ENCODE measurements at places on chromosomes 13 and 19.
A peak's percentile ranks its signal among the peaks of the same experiment; 100 is the strongest.

DNA sequence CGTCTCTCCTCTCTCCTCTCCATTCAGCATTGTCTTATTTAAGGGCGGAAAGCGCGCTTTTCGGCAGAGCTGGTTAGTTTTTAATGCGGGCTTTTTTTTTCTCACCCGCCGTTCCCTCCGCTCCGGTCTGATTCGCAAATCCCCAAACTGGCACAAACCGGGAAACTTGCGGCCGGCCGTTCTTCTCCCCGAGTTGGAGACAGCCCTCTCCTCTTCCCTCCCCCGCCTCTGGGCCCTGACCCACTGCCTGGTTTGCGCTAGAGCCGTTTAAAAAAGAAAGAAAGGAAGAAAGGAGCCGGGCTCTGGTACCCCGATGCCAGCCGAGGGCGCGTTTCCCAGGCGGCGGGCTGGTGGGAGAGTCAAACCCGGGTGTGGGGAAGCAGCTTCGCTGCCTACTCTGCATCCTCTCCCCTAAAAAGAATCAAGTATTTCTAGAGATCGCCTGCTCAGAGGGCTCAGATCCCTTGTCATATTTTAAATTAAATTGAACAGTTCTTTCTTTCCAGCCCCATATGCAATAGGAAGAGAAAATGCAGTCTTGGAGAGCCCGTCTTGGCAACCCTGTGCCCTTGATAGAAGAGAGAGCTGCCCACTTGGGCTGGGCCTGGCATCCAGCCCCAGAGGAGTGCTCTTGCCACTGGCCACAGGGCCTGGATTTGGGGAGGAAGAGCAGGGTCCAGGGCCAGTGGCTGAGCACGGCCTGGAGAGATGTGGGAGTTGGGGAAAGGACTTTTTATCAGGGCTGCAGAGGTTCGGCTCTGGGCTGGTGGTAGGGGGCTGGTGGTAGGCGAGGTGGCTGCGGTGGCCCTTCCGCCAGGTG, 19.0 kb downstream of the NFIX start:
- no peak for DNase-seq

DNA sequence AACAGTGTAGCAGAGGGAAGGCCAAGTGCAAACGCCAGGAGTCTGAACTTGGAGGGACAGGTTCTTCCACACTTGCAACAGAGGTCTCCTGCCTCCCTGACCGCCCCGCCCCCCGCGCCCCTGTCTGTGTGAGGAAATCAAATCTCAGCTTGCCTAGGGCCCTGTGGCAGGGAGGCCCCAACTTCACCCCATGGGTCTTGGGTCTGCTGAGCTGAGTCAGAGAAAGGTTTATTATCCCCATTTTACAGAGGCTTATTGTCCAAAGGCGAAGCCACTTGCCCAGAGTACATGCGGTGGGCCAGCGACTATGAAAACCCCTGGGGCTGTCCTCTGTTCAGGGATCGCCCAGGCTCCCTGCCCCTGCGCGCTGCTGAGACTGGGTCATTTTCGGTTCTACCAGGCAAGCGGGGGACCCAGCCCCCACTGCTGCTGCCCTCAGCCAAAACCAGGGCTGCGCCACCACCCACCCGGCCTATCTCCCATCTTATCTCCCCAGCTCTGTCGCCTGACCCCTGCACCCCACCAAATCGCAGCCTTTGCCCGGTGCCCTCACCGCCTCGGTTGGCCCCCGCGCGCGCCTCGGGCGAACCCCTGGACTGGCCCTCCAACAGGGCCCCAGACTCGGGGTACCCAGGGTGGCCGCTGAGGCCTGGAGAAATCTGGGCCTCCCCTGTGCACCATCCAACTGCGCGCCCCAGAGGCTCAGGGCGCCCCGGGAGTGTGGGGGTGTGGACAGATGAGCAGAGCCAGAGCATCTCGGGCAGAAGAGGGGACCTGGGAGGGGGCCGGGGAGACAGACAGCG, 850 bp upstream of the CERS4 start:
- DNase-seq, result no peak

- no peak for DNase-seq
These were observed 211.8 kb downstream of the RBM26 start for GRCh38 chr13:79194272-79194671.

DNA sequence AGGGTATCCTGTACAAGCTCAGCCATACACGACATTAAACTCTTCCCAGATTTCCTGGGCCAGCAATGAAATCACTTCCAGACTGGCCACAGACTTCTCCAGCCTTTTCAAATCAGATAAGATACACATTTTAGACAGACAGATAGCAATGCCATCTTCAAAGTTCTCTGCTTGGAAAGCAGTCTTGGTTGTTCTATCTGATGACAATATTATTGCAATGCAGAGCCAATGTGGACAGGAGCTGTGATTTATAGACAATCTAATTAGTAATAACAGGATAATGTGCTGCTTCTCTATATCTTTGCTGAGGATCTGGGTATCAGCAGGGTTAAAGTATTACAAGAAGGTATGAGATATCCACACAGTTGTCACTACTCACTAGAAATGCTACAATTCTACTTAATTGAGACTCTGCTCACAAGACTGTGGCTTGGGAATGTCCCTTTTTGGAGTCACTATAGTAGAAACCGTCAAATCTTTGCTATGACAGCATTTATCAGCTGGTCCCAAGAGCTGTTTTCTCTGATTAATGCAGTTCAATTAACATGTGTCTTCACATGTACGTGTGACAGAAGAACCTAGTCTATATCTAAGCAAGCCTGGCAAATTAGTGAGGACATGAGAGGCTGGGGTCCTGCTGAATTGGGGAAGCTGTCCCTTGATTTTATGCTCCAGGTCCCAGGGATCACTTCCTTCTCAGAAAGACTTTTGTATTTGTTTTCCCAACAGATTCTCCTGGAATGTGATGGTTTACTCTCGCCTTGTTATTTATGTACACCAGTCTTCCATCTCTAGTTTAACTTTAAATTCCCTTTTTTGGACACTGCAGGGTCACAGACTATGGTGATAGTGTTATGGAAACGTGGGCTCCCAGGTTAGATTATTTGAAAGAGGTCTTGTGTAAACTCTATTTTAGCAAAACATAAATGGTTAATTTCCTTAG, 68.8 kb downstream of the COL4A1 start:
- DNase-seq, result no peak

DNA sequence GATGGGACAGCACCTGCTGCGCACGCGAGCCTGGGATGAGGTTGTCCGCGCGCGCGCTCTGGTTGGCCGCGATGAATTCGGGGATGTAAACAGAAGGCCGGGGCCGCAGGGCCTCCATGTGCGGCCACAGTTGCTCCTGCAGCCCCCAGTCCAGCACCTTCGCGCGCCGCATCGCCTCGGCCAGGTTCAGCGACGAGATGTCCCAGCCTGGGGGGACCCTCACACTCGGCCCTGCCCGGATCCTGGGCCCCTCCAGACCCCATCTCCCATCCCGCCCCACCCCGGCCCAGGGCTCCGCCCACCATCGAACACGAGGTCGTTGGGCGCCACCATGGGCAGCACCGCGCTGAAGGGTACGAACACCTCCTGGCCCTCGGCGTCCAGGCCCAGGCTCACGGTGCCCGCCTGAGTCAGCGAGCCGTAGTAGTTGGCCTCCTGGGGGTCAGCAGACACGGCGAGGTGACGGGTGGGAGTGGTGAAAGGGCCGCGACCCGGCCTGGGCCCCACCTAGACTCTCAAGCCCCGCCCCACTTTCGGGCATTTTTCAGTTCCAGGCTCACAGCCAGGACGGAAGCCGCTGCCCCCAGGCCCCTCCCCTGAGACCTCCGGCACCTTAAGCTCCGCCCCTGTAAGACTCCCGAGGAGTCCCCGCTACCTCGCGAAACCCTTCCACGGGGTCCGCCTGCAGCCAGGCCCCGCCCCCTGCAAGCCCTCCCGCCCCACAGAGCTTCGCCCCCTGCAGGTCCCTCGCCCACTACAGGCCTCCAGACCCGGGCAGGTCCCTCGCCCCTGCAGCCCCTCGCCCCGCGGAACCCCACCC, 1.1 kb downstream of the ISYNA1 start:
- peak; percentile 44 for DNase-seq

DNA sequence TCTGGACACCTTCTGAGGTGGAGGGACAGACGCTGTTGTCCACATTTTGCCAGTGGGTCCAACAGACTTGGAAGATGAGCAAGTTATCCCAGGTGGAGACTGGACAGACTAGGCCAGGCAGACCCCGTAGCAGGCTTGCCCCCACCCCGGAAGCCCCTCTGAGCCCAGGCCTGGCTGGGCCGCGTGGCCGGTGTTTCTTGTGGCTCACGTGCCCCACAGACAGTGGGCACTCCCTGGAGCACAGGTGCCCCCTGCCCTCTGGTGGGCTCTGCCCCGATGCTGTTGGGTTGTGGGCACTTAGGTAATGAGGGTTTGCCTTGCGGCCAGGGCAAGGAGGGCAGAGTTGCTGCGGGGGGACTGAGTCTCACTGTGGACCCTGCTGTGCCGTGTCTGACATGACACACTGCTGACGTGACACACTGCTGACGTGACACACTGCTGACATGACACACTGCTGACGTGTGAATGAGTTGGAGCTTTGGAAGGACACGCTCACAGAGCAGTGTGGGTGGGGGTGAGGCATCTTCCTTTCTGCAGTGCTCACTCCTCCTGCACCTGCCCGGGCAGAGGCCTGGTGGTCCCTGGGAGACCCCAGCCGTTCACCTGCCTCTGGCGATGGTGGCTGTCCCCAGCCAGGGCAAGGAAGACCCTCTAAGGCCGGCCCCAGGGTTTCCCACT, 25.1 kb downstream of the DOT1L start:
- no peak for DNase-seq

GRCh38 chr13:58919551-58919950, 1244.2 kb downstream of the DIAPH3 start:
- no peak for DNase-seq

- DNase-seq, result no peak
These were observed 9.5 kb upstream of the ZNF541 start for GRCh38 chr19:47582320-47582909.

DNA sequence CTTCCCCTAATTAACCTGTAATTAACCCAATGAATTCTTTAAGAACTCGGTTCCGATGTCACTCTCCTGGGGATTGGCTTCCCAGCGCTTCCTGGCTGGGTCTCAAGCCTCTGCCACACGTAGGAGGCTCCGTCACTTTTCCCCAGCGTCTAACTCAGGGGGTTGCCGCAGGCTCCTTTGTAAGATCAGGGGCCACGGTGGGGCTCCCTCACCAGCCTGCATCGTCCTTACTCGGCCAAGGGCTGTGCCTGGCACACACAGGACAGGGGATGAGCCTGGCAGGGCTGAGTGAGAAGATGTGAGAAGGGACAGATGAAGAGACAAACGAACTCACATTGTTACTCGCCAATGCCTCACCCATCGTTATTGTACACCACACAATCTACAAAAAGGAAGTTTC, 20.9 kb upstream of the ATP11A start:
- no peak for DNase-seq

GRCh38 chr13:95707442-95708390, 30.8 kb downstream of the DNAJC3 start:
- no peak for DNase-seq

DNA sequence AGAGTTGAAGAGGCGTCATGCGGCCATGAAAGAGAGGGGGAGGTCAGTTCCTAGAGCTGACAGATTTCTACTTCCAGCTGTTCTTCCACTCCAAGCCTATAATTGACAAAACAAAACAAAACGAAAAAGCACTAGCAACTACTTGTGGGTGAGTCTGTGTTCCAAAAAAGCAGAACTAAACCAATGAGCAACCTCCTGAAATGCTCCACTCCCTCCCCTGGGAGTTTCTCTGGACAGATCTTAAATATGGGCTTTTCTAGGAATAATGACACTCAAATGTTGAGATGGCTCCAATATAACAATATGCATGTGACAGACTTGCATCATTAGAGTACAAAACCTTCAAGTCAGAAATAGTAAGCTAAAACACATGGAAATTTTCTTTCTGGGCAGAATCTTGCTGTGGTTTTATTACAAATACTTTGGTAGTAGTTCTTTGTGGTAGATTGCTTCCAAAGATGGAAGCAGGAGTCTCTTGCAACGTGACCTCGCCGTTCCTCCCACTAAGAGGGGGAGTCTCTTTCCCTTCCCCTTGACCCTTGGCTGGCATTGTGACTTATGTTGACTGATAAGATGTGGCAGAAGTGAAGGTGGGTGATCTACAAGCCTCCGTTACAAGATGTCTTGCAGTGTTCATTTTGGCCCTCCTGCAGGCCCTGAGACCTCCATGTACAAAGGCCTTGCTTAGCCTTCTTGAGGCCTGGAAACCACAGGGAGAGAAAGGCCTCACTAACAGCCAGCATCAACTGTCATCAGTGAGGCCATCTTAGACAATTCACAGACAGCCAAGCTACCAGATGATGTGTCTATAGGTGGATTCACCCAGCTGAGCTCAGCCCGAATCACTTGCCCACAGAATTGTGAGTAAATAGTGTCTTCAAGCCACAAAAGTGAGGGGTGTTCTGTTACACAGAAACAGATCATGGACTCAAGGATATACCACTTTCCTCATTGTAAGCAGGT, 173.1 kb upstream of the RFC3 start:
- no peak for DNase-seq

DNA sequence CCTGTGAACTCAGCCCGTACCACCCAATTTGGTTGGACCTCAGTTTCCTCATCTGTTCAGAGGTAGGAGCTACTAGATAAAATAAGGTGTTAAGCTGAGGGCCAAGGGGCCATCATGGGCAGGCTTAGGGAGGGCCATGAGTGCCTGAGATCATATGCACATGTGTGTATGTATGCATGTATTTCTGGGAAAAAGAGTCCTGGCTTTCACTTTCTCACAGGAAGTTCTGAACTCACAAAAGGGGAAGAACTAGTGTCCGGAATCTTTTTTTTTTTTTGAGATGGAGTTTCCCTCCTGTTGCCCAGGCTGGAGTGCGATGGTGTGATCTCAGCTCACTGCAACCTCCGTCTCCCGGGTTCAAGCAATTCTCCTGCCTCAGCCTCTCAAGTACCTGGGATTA, 18.9 kb downstream of the TGFB1 start:
- DNase-seq, result no peak

DNA sequence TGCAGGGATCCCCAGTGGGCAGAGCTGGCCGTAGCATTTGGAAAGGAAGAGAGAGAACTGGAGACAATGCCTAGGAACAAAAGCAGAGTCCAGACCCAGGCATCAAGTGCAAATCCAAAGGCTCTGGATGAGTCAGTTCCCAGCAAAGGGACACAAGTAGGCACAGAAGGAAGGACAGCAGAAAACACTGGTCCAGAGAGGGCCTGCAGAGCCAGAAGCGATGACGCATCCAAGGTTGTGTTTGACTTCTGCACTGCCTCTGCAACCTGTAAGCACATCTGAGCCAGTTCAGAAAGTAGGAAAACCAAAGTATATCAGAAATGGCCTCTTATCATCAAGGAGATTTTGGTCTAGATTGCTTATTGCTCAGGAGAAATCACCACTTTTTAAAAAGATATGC, 604.5 kb downstream of the FGF9 start:
- DNase-seq, result no peak

GRCh38 chr19:34269968-34270621, 15.7 kb downstream of the GARRE1 start:
- DNase-seq, result no peak

GRCh38 chr19:39795001-39795400, 16.3 kb downstream of the LEUTX start:
- DNase-seq, result no peak

- DNase-seq, result no peak
These were observed 36.1 kb upstream of the KLF2 start for GRCh38 chr19:16288544-16288943.

- DNase-seq, result no peak
These were observed 48.4 kb downstream of the WASF3 start for GRCh38 chr13:26605845-26606244.

- DNase-seq, result no peak
These were observed 249.5 kb upstream of the SLC10A2 start for GRCh38 chr13:103315711-103316110.

Measured in NCI-H748 treated with DMSO at 0.1 percent for 48 hours (cell line).